ENCODE measurements at places on chromosomes 3 and 15.

DNA sequence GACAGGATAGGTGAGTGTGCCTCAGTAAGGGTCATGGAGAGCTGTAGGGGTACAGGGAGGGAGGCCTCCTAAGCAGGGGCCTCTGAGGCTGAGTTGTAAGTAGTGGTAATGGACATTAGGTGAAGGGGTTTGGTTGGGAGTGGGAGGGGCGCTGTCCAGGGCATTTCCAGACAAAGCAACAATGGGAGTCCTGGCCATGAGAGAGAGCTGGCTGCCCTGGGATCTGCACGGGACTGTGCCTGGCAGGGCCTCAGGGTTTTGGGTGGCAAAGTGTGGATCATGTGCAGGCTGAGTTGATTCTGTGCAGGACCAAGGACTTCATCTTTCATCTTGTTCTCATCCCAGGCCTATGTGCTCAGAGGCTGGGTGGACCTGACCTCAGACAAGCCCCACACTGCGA is 4.6 kb downstream of the TTC21A start:
- DNase-seq = no peak
- no peaks in the 10 kb centered on the region for H3K4me1 ChIP-seq
- H3K4me3 ChIP-seq = no peak overlapping the region
- no peaks in the 10 kb centered on the region for H3K36me3 ChIP-seq
- no peaks in the 10 kb centered on the region for H3K27me3 ChIP-seq
- H3K27ac ChIP-seq = no peak overlapping the region

DNA sequence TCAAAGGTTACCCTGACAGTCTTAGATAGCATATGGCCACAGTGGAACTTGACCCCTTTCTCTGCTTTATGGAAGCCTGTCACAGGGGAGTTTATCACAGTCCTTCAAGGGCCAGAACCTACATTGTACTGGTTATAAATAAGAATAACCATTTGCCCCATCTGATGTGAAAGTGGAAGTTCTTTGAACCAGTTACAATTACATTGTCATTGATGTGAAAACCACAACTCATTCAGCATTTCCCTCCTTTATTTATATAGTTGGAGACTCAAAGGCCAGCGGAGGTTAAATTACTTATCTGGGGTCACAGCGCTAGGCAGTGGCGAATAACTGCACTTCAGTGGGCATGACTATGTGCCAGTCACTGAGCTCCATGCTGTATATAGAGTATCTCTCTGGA is 60.5 kb upstream of the TBC1D5 start:
- H3K27me3 ChIP-seq = no peaks in the 10 kb centered on the region
- H3K36me3 ChIP-seq = no peaks in the 10 kb centered on the region
- no peak overlapping the region for H3K27ac ChIP-seq
- DNase-seq = no peak

DNA sequence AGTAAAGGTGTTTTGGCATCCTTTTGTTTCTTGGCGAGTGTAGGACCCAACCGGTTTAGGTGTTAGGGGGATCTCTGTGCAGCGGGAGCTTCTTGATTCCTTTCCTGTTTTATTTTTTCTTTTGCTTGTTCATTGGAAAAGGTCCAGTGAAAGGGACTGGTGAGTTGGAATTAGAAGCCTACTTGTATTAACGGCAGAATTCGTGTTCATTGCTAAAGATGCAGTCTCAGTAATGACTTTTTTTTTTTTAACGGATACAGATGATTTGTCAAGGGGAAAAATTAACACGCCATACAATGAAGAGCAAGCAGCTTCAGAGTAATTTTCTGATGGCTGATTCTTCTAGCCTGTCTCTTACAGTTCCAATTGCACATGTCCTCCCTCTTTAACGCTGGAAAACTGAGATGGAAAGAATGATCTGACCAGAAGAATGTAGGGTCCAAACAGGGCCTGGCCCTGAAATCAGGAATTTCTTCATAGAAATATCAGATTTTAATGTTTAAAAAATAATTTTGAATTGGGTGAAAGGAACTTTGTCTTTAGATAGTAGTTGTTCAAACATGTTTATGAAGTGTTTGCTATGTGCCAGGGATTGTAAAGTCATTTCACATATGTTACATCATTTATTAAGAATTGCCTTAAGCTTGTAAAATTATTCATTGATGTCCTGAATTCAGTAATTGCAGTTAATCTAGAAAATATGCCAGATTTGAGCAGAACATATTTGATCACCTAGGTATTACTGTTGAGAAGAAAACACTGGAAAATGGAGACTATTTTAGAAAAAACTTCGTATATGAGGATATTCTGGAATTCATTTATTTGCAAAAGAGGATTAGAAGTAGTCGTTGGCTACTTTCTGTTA is 1.4 kb downstream of the MAPK6 start:
- H3K27ac ChIP-seq = peak overlapping the region; percentile 98
- H3K4me1 ChIP-seq = peaks cover 10% of the 10 kb centered on the region
- peak overlapping the region; percentile 88 for H3K4me3 ChIP-seq
- DNase-seq = no peak

- H3K36me3 ChIP-seq = no peaks in the 10 kb centered on the region
- DNase-seq = no peak
- no peak overlapping the region for H3K27ac ChIP-seq
- no peaks in the 10 kb centered on the region for H3K27me3 ChIP-seq
- peaks cover 44% of the 10 kb centered on the region for H3K4me1 ChIP-seq
- H3K4me3 ChIP-seq = no peak overlapping the region
Observed at GRCh38 chr3:4515916-4516579, 22.9 kb downstream of the ITPR1 start.

DNA sequence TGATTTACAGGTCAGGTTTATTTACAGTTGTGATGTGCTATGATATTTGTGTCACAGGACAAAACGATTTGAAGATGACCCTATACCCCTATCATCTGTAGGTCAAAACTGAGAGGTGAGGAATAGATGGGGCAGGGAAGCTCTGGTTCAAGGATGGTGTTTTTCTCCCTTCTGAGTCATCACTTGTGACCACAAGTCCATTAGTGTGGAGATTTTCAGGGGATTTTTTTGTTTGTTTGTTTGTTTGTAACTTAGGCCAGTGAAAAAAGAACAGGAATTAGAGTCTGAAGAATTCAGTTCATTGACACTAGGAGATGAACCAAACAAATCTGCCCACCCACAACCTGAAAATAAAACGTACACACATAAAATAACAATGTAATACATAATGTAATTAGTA is 62.7 kb upstream of the FAM98B start:
- no peak for DNase-seq
- no peak overlapping the region for H3K4me3 ChIP-seq
- H3K36me3 ChIP-seq = no peaks in the 10 kb centered on the region
- H3K4me1 ChIP-seq = no peaks in the 10 kb centered on the region
- no peaks in the 10 kb centered on the region for H3K27me3 ChIP-seq
- no peak overlapping the region for H3K27ac ChIP-seq

DNA sequence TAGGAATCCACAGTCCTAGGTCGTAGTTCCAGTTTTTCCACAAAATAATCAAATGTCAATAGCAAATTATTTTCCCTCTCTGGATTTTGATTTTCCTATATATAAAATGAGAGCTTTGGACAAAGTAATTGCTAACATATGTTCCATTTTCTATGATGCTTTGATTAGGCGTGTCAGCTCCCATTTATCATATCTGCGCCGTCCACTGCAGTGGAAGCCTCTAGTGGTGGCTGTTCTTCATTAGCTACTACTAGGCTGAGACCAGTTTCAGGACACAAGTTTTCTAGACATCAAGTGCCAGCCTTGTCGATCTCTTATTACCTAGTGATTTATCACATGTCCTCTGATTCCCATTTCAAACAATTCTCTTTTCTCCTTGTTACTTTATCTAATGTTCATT is 271.5 kb downstream of the TUSC7 start:
- H3K36me3 ChIP-seq = no peaks in the 10 kb centered on the region
- no peak overlapping the region for H3K4me3 ChIP-seq
- H3K27me3 ChIP-seq = no peaks in the 10 kb centered on the region
- no peak overlapping the region for H3K27ac ChIP-seq

DNA sequence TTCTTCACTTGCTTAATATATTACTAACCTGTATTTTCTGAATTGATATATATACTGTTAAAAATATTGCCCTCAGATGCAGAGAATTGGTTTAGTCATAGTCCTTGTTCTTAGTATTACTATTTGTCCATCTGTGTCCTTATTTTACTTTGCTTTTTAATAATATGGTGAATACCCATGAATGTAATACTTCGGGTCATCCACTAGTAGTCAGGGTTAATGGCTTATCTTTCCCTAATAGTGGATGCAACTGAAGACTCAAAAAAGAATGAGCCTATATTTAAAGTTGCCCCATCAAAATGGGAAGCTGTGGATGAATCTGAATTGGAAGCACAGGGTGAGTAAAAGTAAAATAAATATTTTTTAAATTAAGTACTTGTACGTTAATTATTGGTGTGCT is 36.5 kb downstream of the U2SURP start:
- no peaks in the 10 kb centered on the region for H3K27me3 ChIP-seq
- no peak overlapping the region for H3K27ac ChIP-seq
- DNase-seq = no peak
- no peaks in the 10 kb centered on the region for H3K4me1 ChIP-seq
- peaks cover 53% of the 10 kb centered on the region for H3K36me3 ChIP-seq

DNA sequence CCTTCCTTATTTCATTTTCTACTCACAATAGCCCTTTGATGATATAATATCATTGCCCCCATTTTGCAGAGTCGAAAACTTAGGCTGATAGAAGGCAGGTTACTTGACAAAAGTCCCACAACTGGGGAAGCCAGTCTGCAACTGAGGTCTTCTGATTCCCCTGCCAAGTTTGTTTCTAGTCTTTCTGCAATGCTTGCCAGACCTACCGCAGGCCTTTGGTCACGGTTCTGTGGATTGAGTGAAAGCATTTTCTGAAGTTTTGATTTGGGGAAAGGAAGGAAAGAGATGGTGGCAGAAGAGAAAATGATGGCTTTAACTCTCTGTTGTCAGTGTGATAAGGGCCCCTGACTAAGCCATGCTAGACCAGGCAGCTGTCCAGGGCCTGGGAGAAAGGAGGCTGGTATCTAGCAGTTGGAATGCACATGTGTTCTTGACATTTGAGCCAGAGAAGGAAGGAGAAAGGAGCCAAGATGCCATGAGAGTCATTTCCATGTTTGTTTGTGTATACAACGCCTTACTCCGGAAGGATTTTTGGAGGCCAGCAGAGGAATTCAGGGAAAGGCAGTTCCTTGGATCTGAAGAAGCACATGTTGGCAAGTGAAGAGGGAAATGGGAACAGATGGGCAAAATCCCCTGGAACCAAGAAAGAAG is 29.9 kb downstream of the FAH start:
- no peak overlapping the region for H3K4me3 ChIP-seq
- H3K27me3 ChIP-seq = no peaks in the 10 kb centered on the region
- H3K36me3 ChIP-seq = peaks cover 8% of the 10 kb centered on the region
- H3K27ac ChIP-seq = no peak overlapping the region
- DNase-seq = peak; percentile 29

DNA sequence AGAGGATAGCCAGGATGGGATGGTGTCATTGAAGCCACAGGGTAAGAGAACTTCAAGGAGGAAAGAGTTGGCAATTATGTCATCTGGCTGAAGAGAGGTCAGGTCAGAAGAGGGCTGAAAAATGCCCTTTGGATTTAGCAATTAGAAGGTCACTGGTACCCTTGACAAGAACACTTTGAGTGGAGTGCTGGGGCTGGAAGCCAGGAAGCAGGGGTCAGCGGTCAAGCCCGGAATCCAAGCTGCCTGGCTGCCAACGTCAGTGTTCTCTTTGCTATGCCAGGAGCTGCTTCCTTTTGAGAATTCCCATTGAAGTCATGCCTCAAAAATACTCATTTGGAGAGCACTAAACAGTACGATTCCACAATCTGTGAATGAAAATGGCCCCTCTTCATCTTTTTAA is 386.5 kb downstream of the SHQ1 start:
- H3K27ac ChIP-seq = no peak overlapping the region
- no peak for DNase-seq

DNA sequence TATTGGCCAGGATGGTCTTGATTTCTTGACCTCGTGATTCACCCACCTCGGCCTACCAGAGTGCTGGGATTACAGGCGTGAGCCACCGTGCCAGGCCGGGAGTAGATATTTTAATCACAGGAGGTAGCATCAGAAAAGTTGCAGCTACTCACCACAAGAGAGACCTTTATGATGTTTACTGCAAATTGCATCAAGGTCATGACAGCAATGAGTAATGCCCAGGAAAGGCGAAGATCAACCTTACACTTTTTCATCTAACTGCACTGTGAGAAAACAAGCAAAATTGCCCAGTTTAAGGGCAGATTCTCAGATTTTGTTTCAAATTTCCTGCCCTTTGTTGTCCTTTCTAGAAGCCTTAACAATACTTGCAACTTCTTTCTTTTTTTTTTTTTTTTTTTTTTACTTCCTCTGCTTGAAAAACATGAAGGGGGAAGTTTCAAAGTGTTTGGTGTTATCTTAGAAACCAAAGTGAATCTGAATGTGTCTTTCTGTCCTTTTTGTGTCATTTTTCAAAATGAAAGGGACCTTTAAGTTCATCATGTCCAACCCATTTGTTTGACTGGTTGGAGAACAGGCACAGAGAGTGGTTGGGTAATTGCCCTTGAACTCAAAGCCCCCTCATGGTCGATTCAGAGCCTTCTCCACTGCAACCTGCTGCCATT is 25.0 kb downstream of the TGFBR2 start:
- DNase-seq = no peak
- no peaks in the 10 kb centered on the region for H3K36me3 ChIP-seq
- peaks cover 12% of the 10 kb centered on the region for H3K4me1 ChIP-seq
- no peak overlapping the region for H3K27ac ChIP-seq

DNA sequence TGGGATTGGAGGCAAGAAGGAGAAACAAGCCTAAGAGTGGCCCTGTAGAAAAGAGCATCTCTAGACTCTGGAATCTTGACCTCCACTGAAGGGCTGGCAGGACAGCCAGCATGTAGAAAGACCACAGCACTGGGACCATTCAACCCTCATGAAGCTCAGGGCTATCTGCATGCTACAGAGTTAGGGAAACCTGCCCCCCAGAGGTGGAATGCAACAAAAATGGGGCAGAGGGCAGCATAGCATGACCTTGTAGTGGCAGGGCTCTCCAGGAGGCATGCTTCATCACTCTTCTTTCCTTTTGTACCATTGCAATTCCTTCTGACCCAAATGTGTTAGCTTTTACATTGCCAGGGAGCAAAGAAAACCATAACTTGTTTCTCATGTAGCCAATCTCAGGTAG is 445.4 kb downstream of the EPHB1 start:
- H3K27me3 ChIP-seq = no peaks in the 10 kb centered on the region
- no peaks in the 10 kb centered on the region for H3K36me3 ChIP-seq
- DNase-seq = peak; percentile 33
- no peaks in the 10 kb centered on the region for H3K4me1 ChIP-seq

DNA sequence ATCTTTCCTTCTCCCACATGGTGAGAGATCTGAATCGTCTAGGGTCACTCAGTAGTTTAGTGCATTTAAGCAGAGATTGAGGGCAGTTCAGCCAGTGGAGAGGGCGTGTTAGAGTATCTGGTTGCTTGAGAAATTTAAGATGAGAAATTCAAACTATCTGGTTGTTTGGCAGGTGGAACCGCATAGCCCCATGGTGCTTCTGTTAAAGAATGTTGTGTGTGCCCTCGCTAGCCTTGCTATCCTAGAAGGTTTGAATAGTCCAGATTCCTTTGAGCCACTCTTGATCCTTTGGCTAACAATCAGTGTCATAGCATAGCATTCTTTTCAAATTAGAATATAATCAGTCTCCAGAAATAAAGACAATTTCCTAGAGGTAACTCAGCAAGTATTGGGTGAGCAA is 32.1 kb downstream of the ABHD17C start:
- no peak overlapping the region for H3K4me3 ChIP-seq
- H3K27ac ChIP-seq = peak overlapping the region; percentile 47
- H3K27me3 ChIP-seq = no peaks in the 10 kb centered on the region
